Pericardium fibroblast (primary cell): ENCODE measurements at places on chromosomes 5 and 9. TPM values are rescaled to one million over a fixed set of nuclear protein-coding genes. Genes with fewer than 3 reads are reported as not detected.

The EQTN gene
- not detected in 2 replicates for total RNA-seq

The PLCXD3 gene
- 11.1 and 25.0 TPM in 2 replicates for total RNA-seq

The SOX30 gene
- total RNA-seq: 0.77 TPM in 1 of 2 replicates, not detected in the other

The RETREG1 gene
- total RNA-seq: 0.47 and 1.4 TPM in 2 replicates

The MEIKIN gene
- not detected in 2 replicates for total RNA-seq

The ZNF169 gene
- 1.1 and 1.3 TPM in 2 replicates for total RNA-seq
